HT1080 (cell line): ENCODE measurements at places on chromosomes 2 and 18. TPM values are rescaled to one million over a fixed set of nuclear protein-coding genes. Genes with fewer than 3 reads are reported as not detected.

Gene FAM124B
- total RNA-seq: not detected in 2 replicates

GRCh38 chr2:240584486-240585031 lies 2.0 kb upstream of the CAPN10 start:
- DNase-seq: peak; percentile 60

DNA sequence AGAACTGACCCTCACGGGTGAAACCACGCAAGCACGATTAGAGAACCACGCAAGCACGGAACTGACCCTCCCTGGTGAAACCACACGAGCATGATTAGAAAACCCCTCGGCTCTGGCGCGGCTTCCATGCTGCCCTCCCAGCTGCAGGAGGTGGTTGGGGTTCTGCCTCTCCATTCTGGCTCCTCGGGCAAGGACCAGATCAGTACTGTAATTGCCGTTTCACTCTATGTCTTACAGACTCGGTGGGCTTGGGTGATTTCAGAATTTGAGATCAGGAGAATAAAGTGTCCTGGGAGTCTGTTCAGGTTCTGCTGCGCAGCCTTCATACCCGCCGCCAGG lies 58.3 kb upstream of the KCNG2 start:
- DNase-seq: no peak

- no peak for DNase-seq
Measured at GRCh38 chr2:216116418-216116817, 7.3 kb downstream of the XRCC5 start.

DNA sequence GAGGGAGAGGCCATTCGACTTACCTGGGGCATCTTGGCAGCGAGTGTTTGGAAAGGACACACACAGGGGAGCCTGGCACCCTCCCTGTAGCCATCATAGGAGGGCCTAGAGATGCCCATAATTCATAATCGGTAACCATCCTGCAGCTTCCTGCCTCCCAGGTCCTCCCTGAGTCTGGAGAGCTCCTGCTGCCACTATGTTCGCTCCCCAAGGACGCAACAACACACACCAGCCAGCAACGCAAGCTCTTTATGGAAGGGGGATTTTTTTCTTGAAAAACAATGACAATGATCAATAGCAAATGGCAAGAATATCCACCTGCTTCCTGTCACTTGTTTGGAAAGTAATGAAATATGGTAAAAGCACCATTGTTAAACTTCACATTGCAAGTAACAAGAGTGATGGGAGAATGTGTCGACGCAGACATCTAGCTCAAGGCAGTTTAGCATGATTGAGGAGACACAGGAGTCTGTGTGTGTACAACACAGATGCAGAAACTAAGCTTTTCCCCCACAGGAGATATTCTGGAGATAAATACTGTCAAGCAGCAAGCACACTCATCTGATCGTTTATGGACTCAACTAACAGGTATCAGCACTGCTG lies 24.9 kb upstream of the CREG2 start:
- DNase-seq: no peak

GRCh38 chr18:78126536-78126935 lies 853.1 kb upstream of the SALL3 start:
- DNase-seq: no peak

- DNase-seq: peak; percentile 42
Measured at GRCh38 chr2:45585267-45585861, 25.7 kb downstream of the SRBD1 start.

Gene NEB
- total RNA-seq: 0.02 and 0.23 TPM in 2 replicates

Gene CCT7
- 813 and 842 TPM in 2 replicates for total RNA-seq

DNA sequence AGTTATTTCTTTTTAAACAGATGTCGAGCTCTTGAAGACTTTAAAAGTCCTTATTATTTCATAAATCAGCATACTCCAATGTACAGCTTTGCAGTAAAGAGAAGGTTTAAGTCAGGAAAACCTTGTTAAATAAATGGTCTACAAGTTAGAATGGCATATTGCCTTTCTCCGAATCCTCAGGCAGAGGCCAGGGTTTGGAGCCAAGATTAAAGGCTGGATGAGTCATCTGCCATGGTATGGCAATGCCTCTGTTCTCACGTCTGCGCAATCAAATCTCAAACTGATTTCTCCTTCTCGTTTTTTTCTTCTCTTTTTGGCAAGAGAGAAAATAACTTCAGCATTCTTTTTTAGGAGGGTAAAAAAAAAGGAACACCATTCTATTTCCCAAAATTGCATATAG lies 5.6 kb upstream of the KCNJ3 start:
- DNase-seq: peak; percentile 18

GRCh38 chr18:69586537-69586936 lies 185.8 kb downstream of the DOK6 start:
- no peak for DNase-seq

Gene TBR1
- total RNA-seq: 0.13 TPM in 1 of 2 replicates, not detected in the other

Gene POTEJ
- total RNA-seq: not detected in 2 replicates

Gene CGREF1
- total RNA-seq: 0.13 and 0.26 TPM in 2 replicates

DNA sequence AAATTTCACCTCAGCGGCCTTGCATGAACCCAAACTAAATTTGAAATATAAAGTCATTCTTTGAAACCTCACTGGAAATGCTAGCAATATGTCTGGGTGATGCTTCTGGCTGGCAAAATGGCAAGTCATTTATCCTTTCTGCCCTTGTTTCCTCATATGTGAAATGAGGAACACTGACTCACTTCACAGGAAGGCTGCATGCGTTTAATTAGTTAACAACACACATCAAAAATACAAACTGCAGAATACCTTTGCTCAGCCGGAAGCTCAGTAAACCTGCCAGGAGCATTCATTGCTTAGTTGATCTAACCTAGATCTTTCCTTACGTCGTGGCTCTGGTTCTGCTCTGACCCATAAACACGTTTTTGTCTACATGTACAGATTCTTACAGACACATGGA lies 214.2 kb upstream of the ACVR2A start:
- DNase-seq: no peak

DNA sequence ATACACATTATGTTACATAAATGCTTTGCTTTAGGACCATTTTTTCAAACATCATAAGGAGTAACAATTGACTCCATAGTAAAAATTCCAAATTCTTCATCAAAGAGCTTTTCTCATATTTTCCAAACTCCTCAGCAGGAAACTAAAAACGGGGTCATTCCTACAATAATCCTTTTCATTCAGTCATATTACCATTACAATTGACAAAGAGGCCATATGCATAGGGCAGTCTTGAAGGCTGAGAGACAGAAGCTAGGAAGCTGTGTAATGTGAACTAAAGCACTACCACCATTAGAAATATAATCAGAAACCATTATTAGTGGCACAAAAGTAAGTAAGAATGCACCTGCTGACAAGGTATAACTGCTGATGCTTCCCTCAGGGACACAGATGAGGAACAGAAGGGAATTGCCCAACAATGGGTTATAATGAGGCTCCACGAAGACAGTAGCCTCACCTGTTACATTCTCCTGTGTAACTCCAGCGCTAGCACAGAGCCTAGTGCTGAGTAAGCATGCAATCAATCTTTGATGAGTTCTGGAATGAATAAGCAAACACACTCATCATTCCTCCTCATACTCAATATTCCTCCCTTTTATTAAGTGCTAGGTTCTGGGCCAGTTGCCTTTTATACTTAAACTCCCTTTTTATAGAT lies 942.3 kb downstream of the CPS1 start:
- no peak for DNase-seq

DNA sequence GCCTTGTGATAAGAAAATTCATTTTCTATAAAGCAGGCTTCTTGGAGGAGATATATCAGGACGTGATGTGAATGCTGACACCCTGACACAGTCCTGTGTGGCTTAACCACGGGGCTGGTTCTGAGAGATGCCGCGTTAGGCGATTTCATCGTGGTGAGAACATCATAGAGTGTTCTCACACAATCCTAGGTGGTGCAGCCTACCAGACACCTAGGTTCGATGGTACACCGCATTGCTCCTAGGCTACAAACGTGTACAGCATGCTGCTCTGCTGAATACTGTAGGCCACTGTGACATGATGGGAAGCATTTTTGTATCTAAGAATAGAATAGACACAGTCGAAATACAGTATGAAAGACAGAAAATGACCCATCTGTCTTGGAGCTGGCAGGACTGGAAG lies 82.5 kb downstream of the TNFRSF11A start:
- DNase-seq: no peak

DNA sequence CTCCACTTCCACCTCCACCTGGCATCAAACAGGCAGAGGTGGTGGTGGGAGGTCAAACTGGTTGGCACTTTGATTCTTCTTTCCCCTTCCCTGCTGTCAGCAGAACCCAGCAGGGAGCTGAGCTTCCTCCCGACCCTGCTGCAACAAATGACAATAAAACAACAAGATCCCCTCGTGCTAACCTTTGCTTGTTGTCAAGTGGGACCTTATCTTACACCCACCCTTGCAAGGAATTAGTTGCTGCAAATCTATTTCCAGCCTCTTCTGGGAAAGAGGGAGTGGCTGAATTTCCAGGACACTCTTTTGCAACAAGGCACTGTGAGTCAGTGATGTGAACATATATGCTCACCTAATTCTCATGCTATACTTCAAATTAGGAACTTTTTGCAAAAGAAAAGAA lies 655.1 kb downstream of the DSC3 start:
- DNase-seq: no peak

Gene TEX44
- total RNA-seq: not detected in 2 replicates

- no peak for DNase-seq
Measured at GRCh38 chr2:20425884-20426283, 21.0 kb upstream of the RHOB start.

Gene NMUR1
- total RNA-seq: not detected in 2 replicates

Gene CNTNAP5
- 0.10 and 0.11 TPM in 2 replicates for total RNA-seq

- no peak for DNase-seq
Measured at GRCh38 chr18:55787536-55788073, 199.6 kb upstream of the TCF4 start.

DNA sequence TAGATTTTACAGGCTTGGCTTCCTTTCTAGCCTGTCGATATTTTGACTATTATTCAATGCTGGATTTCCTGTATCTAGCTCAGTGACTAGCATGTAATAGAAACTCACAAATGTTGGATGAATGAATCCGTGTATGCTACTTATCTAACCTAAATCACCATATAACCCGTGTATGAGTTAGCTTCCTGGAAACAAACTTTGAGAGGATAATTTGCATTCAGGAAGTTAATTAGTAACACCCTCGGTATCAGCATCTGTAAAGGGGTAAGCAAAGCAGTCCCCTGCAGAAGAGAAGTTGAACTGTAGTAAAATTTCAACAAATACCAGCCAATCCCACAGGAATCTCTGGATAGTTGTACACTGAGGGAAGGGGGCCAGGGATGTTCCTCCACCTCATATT lies 269.4 kb upstream of the LRATD1 start:
- no peak for DNase-seq

DNA sequence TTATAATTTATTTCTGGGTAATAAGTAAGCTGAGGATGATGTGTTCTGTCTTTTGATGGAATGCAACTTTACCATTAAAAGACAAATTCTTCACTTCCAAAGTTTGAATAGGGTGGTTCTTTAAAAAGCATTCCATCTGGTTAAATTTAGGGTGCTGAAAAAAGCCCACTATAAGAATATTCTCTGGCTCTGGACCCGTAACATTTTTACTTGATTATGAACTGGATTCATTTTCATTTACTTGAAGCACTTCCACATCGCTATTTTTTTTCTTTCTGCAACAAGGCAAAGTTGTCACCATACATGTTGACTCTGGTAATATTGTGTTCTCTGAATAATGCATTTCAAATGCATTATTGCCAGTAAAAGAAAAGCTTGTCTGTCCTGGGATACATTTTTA lies 344.6 kb downstream of the SATB2 start:
- DNase-seq: no peak

Gene MLPH
- total RNA-seq: not detected in 2 replicates

Gene UGT1A8
- total RNA-seq: not detected in 2 replicates

- no peak for DNase-seq
Measured at GRCh38 chr2:106161938-106162820, 31.9 kb downstream of the UXS1 start.

DNA sequence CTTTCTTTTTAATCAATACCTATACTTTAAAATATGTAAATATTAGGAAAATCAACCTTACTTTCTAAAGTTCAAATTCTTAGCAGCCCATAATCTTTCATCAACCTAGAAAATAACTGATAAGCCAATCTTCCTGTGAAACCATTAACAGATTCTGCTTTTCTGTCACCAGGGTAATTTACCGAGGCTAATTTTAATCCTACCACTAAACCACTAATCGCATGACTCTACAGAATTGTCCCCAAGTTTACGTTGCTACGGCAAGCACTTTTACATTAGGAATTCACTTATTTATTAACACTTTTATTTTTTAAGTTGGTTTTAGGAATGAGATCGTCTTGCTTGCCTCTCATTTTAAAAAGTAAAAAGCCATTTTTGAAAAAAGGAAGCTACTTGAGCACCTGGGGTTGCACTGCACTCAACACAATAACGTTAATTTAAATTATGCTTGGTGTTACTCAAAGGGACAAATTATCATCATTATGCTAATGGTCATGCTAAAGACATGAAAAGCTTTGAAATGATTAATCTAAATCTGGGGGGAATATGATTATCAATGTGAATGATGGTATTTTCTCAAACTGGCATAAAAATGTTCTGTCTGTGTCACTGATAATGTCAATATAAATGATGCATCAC lies 10.2 kb downstream of the ZNF516 start:
- DNase-seq: no peak

DNA sequence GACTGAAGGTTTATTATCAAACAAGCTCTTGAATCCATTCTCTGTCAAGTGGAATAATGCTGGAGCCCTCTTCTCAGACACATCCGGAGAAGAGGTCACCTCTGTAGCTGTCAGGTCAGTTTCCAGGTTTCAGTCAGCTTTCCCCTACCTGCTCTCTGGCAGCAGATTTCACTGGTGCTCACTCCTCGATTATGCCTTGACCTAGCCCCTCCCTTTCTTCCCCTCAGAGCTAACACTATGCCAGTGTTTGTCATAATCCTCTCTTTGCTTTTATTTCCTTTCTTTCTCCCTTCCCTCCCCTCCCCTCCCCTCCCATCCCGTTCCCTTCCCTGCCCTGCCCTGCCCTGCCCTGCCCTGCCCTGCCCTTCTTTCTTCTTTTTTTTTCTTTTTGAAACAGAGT lies 22.5 kb upstream of the PLEKHM3 start:
- no peak for DNase-seq

DNA sequence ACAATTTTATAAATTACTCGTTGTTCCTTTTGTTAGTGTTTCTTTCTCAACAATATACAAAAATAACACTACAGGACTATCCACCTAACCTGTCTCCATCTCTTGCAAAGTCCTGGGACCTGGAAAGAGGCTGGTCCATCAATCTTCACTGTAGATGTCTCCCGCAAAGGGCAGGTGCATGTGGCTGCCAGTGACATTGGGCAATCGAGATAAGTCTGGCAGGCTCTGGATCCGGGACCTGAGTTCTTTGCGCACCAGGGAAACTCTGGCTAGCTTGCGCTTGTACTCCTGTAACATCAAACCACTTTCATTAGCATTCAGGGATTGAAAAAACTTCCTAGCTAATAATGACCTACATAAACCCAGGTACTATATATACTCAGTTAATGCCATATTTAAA lies 20.5 kb downstream of the RMP24 start:
- DNase-seq: no peak
